ENCODE measurements at places on chromosomes 2 and 18. TPM values are rescaled to one million over a fixed set of nuclear protein-coding genes. Genes with fewer than 3 reads are reported as not detected.

Gene TTL
- 81.5 TPM for total RNA-seq

Gene IL36RN
- not detected for total RNA-seq

Gene UGT1A5
- not detected for total RNA-seq

Gene NPHP1
- total RNA-seq: 7.2 TPM

Gene GALNT5
- total RNA-seq: 0.08 TPM

Gene RAPGEF4
- 0.62 TPM for total RNA-seq

Gene OTOS
- total RNA-seq: not detected

Gene REEP1
- total RNA-seq: 0.23 TPM

Gene CRIM1
- 290 TPM for total RNA-seq

Gene SLC11A1
- total RNA-seq: 0.31 TPM

Gene CYTIP
- 0.57 TPM for total RNA-seq

Gene KATNAL2
- total RNA-seq: 2.6 TPM

Gene TRIM43B
- not detected for total RNA-seq

Gene DUSP2
- 4.9 TPM for total RNA-seq
